ENCODE measurements at places on chromosomes 5 and 9. TPM values are rescaled to one million over a fixed set of nuclear protein-coding genes. Genes with fewer than 3 reads are reported as not detected.

GRCh38 chr9:24438876-24439275, 106.8 kb downstream of the IZUMO3 start:
- no peak for DNase-seq

NFIB gene
- total RNA-seq, result 75.8 TPM

- DNase-seq, result no peak
Measured at GRCh38 chr5:147179562-147180147, 55.2 kb upstream of the STK32A start.

DNA sequence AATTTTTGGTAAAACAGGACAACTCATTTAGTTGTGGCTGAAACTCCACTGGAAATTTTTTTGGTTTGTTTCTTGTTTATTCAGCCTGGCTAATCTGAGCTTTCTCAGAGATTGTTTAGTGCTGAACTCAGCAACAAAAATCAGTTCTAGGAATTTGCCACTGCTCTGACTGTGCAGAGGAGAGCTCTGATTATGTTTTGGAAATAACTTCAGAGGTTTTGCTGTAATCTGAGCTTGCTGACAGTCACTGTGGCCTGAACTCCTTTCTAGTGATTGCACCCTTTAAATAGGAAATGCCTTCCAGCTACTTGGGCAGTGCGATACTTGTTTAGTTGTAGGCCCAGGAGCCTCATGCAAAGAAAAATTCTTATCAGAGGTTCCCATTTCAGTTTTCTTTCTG, 60.2 kb downstream of the OSTF1 start:
- DNase-seq, result no peak

STPG3 gene
- total RNA-seq, result not detected
